ENCODE measurements at places on chromosomes 5 and 9. TPM values are rescaled to one million over a fixed set of nuclear protein-coding genes. Genes with fewer than 3 reads are reported as not detected.

- H3K27me3 ChIP-seq: no peaks in the 10 kb centered on the region
- no peak for DNase-seq
- no peak overlapping the region for H3K4me3 ChIP-seq
- no peaks in the 10 kb centered on the region for H3K4me1 ChIP-seq
These were observed 14.4 kb upstream of the TMEM245 start for GRCh38 chr9:109134167-109134578.

The FUT7 gene
- total RNA-seq: not detected

The SVEP1 gene
- 32.0 TPM for total RNA-seq

The MSX2 gene
- total RNA-seq: not detected

GRCh38 chr5:37833990-37834389 is 5.9 kb downstream of the GDNF start:
- peak overlapping the region; percentile 47 for H3K4me3 ChIP-seq
- no peak overlapping the region for H3K27ac ChIP-seq
- H3K4me1 ChIP-seq: peaks cover 53% of the 10 kb centered on the region
- no peaks in the 10 kb centered on the region for H3K27me3 ChIP-seq

DNA sequence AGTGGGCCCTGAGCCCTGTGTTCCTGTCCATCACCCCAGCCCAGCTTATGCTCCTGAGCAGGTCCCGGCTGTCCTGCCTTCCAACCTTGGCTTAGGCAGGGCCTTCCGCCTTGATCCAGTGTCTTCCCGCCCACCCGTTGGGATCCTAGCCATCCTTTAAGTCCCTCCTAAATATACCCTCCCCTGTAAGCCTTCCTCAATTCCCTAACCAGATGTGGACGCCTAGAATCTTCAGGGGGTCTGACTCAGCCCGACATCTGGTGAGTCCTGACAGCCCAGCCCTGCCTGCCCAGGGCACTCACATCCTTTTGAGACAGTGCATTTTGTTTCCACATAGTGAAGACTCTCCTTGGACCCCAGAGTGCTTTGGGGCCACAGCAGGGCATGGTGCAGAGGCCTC is 23.7 kb downstream of the SLC6A7 start:
- no peaks in the 10 kb centered on the region for H3K27me3 ChIP-seq
- H3K36me3 ChIP-seq: no peaks in the 10 kb centered on the region
- H3K4me1 ChIP-seq: peaks cover 9% of the 10 kb centered on the region
- peak overlapping the region; percentile 35 for H3K27ac ChIP-seq
- no peak overlapping the region for H3K4me3 ChIP-seq

GRCh38 chr5:95801961-95802360 is 20.6 kb downstream of the GLRX start:
- peaks cover 5% of the 10 kb centered on the region for H3K4me1 ChIP-seq
- no peak overlapping the region for H3K4me3 ChIP-seq

The CNTNAP3B gene
- 94.8 TPM for total RNA-seq

DNA sequence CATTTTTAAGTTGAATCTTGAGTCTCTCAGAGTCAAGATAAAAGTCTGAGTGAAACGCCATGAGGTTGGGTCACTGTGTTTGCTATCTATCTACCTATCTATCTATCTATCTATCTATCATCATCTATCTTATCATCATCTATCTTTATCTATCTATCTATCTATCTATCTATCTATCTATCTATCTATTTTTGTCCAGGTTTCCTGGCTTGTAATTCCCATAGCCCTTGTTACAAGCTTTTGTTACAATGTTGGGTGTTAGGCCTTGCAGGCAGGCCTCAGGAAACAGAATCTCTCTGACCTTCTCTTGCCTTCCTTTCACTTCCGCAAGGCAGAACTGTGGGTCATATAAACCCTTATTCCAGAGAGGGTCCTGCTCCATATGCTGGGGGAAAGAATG is 12.6 kb upstream of the KIAA1958 start:
- H3K4me3 ChIP-seq: no peak overlapping the region
- H3K4me1 ChIP-seq: no peaks in the 10 kb centered on the region
- no peak overlapping the region for H3K27ac ChIP-seq
- H3K36me3 ChIP-seq: peaks cover 5% of the 10 kb centered on the region
- no peak for DNase-seq

DNA sequence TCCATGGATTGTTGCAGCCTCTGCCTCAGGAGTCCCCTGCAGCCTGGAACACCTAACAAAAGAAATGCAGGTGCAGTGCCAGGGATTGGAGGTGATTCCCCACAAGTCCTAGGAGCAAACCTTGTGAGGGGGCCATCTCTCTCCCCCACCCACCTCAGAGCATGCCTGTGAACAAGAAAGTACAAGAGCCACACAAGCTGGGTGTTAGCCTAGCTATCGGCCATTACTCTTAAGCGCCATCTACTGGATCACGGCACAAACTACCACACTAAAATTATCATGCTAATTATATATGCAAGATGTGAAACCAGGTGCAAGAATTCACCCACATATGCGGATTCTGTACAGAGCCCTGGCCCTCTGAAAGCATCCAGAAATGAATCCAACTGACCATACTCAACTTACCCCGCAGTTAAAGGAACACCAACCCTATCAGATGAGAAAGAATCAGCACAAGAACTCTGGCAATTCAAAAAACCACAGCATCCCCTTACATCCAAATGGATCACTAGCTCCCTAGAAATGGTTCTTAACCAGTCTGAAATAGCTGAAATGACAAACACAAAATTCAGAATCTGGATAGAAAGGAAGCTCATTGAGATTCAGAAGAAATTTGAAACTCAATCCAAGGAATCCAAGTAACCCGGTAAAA is 16.5 kb upstream of the PRSS3 start:
- H3K4me1 ChIP-seq: no peaks in the 10 kb centered on the region
- H3K4me3 ChIP-seq: no peak overlapping the region
- H3K27me3 ChIP-seq: no peaks in the 10 kb centered on the region
- H3K27ac ChIP-seq: no peak overlapping the region
- DNase-seq: no peak

The TERT gene
- not detected for total RNA-seq

GRCh38 chr5:88979726-88980125 is 96.7 kb upstream of the MEF2C start:
- no peaks in the 10 kb centered on the region for H3K4me1 ChIP-seq
- H3K4me3 ChIP-seq: no peak overlapping the region
- no peak for DNase-seq
- no peaks in the 10 kb centered on the region for H3K27me3 ChIP-seq

The PLEKHG4B gene
- total RNA-seq: 0.28 TPM

The ALDH1A1 gene
- 196 TPM for total RNA-seq

GRCh38 chr5:77987331-77987730 is 211.2 kb upstream of the TBCA start:
- H3K27me3 ChIP-seq: no peaks in the 10 kb centered on the region
- H3K36me3 ChIP-seq: no peaks in the 10 kb centered on the region
- no peak overlapping the region for H3K4me3 ChIP-seq
- H3K4me1 ChIP-seq: peaks cover 9% of the 10 kb centered on the region

DNA sequence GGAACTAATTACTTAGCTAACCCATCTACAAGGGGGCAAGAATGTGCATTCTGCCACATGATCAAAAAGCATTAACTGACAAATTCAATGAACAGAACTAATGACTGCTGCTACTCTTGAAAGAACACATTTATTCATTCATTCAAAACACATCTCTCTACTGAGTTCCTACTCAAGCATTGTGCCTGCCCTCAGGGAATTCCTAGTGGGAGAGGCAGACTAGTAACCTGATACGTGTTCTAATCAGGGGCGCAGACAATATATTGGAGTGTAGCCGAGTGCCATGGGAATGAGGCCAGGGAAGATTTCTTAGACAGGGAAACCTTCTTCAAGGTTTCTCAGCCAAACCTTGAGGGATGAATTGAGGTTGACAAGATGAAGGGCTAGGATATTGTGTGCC is 56.7 kb upstream of the PAPPA start:
- H3K27me3 ChIP-seq: no peaks in the 10 kb centered on the region
- DNase-seq: no peak
- H3K4me1 ChIP-seq: no peaks in the 10 kb centered on the region
- H3K27ac ChIP-seq: no peak overlapping the region

- no peaks in the 10 kb centered on the region for H3K27me3 ChIP-seq
- no peak overlapping the region for H3K4me3 ChIP-seq
- H3K4me1 ChIP-seq: peaks cover 5% of the 10 kb centered on the region
- no peak for DNase-seq
- no peak overlapping the region for H3K27ac ChIP-seq
These were observed 48.2 kb upstream of the GARNL3 start for GRCh38 chr9:127216210-127216887.

The SARDH gene
- total RNA-seq: 4.3 TPM

The C1QTNF2 gene
- 13.8 TPM for total RNA-seq

GRCh38 chr5:66553916-66554575 is 42.1 kb upstream of the MAST4 start:
- H3K4me3 ChIP-seq: no peak overlapping the region
- H3K4me1 ChIP-seq: no peaks in the 10 kb centered on the region
- DNase-seq: no peak
- no peak overlapping the region for H3K27ac ChIP-seq

The S100Z gene
- total RNA-seq: not detected

GRCh38 chr5:150542933-150543445 is 35.1 kb downstream of the NDST1 start:
- peaks cover 13% of the 10 kb centered on the region for H3K4me1 ChIP-seq
- no peaks in the 10 kb centered on the region for H3K27me3 ChIP-seq
- no peak for DNase-seq
- peak overlapping the region; percentile 84 for H3K27ac ChIP-seq

GRCh38 chr5:34057118-34057517 is 14.1 kb upstream of the C1QTNF3 start:
- H3K27me3 ChIP-seq: no peaks in the 10 kb centered on the region
- no peaks in the 10 kb centered on the region for H3K36me3 ChIP-seq
- no peaks in the 10 kb centered on the region for H3K4me1 ChIP-seq
- no peak overlapping the region for H3K27ac ChIP-seq

DNA sequence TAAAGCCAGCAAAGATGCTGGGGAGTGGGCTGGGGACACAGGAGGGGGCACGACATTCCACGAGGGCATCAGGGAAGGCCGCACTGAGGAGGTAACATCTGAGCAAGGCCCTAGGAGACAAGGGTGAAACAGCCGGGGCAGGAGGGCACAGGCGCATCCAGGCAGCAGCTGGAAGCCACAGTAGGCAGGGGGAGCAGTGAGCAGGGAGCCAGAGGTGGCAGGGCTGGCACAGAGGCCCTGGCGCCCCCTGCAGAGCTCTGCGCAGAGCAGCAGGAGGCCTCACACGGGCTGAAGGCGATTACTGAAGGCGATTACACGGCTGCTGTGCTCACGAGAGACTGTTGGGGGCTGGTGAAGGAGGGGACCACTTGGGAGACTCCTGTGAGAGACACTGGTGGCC is 15.4 kb downstream of the LMAN2 start:
- H3K27ac ChIP-seq: no peak overlapping the region
- no peak for DNase-seq
- no peaks in the 10 kb centered on the region for H3K27me3 ChIP-seq

The ENTPD2 gene
- 0.95 TPM for total RNA-seq

The SLC34A1 gene
- total RNA-seq: not detected

- H3K4me1 ChIP-seq: peaks cover 9% of the 10 kb centered on the region
- no peaks in the 10 kb centered on the region for H3K27me3 ChIP-seq
- H3K27ac ChIP-seq: peak overlapping the region; percentile 42
These were observed 124.6 kb downstream of the GPBP1 start for GRCh38 chr5:57298295-57298984.

DNA sequence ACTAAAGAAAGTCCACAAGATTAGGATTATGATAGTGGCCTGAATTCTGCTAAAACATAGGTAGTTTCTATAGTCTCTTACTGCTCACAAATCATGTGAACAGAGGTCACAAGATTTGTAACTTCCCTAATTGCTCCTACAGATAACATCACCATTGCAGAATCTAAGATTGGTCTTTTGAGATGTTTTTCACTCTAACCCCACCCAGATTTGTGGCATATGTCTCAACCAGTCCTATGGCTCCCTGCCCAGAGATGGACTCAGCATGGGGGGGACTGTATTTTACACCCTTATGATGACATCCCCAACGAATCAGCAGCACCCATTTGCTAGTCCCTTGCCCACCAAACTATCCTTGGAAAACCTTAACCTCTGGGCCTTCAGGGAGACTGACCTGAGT is 1046.2 kb downstream of the CDH12 start:
- H3K27ac ChIP-seq: no peak overlapping the region
- no peaks in the 10 kb centered on the region for H3K27me3 ChIP-seq
- H3K4me3 ChIP-seq: no peak overlapping the region
- DNase-seq: no peak
- H3K4me1 ChIP-seq: no peaks in the 10 kb centered on the region

- no peaks in the 10 kb centered on the region for H3K27me3 ChIP-seq
- no peak overlapping the region for H3K4me3 ChIP-seq
- DNase-seq: no peak
- no peaks in the 10 kb centered on the region for H3K4me1 ChIP-seq
- H3K36me3 ChIP-seq: no peaks in the 10 kb centered on the region
These were observed 10.6 kb upstream of the UBAP2 start for GRCh38 chr9:34059281-34059680.

The TAL2 gene
- total RNA-seq: not detected

- no peak overlapping the region for H3K27ac ChIP-seq
- H3K4me1 ChIP-seq: no peaks in the 10 kb centered on the region
- H3K4me3 ChIP-seq: no peak overlapping the region
- no peak for DNase-seq
These were observed 13.9 kb upstream of the UHRF2 start for GRCh38 chr9:6399071-6399470.
